ENCODE measurements at places on chromosomes 4 and X.

DNA sequence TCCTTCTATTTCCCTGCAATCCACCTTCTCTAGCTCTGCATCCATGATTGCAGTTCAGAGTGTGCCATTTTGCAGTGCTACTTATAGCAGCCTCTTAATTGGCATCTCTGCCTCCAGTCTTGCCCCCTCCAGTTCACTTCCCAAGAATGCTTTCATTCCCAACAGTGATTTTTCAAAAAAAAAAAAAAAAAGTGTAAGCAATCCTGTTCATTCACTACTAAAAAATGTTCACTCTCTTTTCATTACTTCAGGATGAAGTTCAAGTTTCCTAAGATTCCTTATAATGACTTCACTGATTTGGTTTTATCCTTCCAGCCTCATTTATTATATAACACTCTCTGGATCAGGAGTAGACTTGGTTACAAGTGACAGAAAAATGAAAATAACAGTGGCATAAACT lies 124.7 kb upstream of the LNX1 start:
- DNase-seq: no peak

- DNase-seq: no peak
Observed at GRCh38 chr4:145781351-145781750, 101.4 kb downstream of the C4orf51 start.

GRCh38 chr4:6538575-6538974 lies 36.4 kb upstream of the MAN2B2 start:
- DNase-seq: no peak

DNA sequence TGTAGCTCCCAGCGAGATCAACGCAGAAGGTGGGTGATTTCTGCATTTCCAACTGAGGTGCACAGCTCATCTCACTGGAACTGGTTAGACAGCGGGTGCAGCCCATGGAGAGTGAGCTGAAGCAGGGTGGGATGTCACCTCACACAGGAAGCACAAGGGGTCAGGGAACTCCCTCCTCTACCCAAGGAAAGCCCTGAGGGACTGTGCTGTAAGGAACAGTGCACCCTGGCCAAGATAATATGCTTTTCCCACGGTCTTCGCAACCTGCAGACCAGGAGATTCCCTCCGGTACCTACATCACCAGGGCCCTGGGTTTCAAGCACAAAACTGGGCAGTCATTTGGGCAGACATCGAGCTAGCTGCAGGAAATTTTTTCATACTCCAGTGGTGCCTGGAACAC lies 216.4 kb upstream of the TET2 start:
- DNase-seq: no peak

DNA sequence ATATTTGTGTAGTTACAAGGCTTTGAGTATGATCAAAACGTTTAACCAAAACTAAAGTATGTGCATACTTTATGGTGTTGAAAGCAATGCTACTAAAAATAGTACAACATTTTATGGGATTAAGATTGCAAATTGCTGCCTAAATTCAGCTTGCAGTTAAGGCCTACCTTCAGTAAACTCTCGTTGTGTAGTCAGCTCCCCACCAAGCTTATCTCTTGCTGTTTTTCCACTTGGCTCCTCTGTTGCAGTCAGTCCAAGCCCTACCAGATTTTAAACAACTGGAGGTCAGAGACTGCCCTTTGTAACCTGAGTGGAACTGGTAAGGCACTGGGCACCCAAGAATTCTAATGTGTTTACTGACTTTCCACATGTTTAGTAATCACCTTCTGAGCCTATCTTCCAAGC lies 25.7 kb downstream of the AFF1 start:
- no peak for DNase-seq
